ENCODE measurements at places on chromosomes 2 and 18. TPM values are rescaled to one million over a fixed set of nuclear protein-coding genes. Genes with fewer than 3 reads are reported as not detected.

GALR1 gene
- not detected for total RNA-seq

ITGA4 gene
- 19.9 TPM for total RNA-seq

TDRD15 gene
- total RNA-seq = not detected

GALM gene
- total RNA-seq = 12.8 TPM

NEU4 gene
- total RNA-seq = 0.24 TPM

SCN7A gene
- total RNA-seq = 21.9 TPM

FOXD4L1 gene
- total RNA-seq = 0.71 TPM

GRCh38 chr18:28109781-28110560, 67.0 kb downstream of the CDH2 start:
- no peak for DNase-seq

GRCh38 chr2:20291106-20291564, 59.5 kb downstream of the PUM2 start:
- peak; percentile 22 for DNase-seq

GRCh38 chr2:162888652-162889051, 50.1 kb upstream of the KCNH7 start:
- DNase-seq = no peak

DNA sequence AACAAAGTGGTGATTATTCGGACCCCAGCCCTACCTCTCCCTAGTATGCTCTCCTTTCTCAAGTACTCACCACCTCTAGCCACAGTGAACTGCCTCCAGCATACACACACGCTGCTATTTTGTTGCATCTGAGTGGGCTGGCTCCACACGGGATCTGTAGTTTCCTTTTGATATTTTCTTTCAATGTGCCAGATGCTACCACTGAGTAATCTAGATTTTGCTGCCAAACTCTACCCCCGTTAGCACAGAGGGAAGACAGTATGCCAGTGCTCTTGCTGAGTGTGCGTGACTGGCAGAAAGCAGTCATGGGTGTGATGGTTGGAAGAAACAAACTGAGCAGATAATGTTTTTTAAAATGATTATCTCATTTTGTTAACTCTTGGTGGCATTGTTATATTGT, 11.6 kb downstream of the CFLAR start:
- DNase-seq = no peak

DNA sequence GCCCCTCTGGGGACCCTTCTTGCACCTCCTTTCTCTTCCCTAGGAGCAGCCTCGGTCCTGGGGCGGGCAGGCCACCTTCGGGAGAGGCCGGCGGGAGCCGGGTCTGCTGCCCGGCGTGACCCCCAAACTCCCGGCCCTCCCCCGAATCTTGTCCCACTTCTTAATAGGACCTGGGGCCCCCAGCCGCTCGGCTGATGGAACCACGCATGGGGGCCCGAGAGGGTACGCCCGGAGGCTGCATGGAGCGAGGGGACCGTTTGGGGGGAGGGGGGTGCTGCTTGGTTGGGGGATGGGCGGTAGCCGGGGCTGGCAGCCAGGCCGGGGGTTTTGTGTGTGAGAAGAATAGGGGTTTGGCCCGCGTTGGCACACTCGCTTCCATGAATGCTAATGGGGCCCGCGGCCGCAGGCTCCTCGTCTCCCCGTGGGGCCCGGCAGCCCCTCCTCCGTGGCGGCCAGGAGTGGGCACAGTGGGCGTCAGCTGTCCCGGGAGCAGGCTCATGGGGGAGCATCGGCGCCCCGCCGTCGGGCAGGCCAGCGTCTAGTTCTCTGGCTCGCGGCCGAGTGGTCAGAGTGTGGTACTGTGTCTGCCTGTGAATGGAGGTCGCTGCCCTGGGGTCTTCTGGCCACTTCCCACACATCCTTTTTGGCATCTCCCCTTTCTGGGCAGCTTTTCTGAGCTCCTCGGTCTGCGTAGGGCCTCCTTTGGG, 1.0 kb downstream of the GAREM2 start:
- DNase-seq = no peak

DNA sequence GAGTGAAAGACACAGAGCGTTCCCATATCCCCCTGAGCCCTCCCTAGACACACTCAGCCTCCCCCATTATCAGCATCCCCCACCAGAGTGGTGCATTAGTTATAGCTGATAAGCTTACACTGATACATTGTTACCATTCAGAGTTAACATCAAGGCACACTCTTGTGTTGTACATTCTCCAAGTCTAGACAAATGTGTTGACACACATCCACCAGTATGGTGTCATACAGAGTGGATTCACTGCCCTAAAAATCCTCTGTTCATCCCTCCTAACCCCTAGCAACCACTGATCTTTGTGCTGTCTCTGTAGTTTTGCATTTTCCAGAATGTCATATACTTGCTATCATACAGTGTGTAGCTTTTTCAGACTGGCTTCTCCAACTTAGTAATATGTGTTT, 78.0 kb upstream of the RPL31 start:
- DNase-seq = no peak

- no peak for DNase-seq
Observed at GRCh38 chr2:46187112-46187618, 110.0 kb upstream of the EPAS1 start.

DNA sequence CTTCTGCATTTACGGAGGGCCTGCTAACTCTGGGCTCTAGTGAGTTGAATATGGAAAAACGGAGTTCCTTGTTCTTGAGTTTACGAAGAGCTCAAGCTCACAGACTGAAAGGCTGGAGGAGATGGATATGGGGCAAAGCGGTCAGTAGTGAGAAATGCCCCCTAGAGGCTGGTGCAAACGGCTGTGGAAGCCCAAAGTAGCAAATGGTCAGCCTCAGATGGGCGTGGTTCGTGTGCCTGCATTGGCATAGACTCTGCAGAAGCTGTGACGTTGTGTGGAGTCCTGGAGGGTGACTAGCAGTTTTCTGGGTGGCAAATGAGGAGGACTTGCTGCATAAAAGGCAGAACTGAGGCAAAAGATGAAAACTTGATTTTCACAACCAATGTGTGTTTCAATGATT, 93.6 kb upstream of the TWIST2 start:
- DNase-seq = no peak

- no peak for DNase-seq
Observed at GRCh38 chr2:240498171-240498957, 59.4 kb downstream of the ANKMY1 start.

GRCh38 chr18:32286749-32287148, 96.9 kb downstream of the MEP1B start:
- DNase-seq = no peak

DNA sequence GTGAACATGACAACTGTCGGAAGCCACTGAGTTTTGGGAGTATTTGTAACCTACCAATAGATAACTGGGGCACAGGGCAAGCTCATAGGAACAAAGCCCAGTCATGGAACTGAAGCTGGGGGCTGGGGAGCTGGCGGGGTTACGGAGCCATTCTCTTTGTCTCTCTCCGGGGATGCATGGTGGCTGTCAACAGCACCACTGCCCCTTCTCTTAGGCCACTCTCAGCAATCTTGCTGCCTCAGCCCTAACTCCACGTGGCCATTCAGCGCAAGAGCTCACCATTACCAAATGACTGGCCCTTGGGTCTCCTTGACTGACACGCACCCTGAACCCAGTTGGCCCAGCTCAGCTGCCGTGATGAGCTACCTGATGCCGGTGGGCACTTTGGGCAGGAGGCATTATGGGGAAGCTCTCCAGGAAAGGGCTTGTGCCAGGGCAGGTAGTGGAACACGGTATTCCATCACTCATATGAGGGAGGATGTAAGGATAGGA, 33.6 kb upstream of the ODC1 start:
- peak; percentile 14 for DNase-seq
